ENCODE measurements at places on chromosomes 3 and 15.

DNA sequence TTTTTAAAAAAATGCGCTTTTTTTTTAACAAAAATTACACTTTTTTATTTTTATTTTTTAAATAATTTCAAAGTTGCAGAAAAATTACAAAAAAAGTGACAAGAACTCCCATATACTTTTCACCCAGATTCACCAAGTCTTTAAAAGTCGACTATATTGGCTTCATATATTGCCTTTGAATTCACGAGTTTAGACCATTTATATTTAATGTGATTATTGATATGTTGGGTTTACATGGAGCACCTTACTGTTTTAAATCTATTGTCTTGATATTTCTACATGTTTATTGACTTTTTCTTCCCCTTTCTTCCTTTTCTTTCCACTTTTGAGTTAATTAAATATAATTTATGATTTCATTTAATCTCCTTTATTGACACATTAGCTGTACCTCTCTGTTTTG, 127.2 kb downstream of the OPA1 start:
- no peak for DNase-seq

DNA sequence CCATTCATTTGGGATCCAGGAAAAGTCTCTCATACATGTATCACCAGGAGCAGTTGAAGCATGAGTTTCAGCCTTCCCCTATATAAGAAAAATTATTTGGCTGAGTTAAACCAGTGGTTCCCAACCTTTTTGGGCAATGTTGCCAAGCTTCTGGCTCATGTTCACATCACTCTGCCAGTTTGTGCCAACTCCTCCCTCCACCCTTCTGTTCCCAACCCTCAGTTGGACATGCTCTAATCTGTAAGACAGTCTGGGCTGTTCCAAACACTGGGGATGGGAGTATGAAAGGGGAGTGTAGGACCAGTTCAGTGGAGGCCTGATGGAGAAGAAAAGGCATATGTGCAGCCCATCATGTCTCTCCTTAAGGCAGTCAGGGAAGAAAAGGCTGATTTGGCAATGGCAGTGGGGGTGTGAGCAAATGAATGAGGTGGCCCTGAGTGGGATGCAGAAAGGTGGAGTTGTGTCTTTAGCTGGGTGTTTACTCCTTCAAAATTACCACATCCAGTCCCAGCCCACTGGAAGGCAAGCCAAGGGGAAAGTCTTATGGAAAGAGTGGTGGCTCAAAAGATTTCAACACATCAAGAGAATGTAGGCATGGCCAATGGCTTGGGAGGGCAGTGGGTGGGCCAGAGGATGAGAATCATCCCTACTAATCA, 32.0 kb upstream of the PRICKLE2 start:
- no peak for DNase-seq

GRCh38 chr3:4979428-4980228, at the start of gene BHLHE40:
TSS of gene BHLHE40 (plus strand) at chr3:4979437. CDS start at chr3:4979719, 282 bp downstream.
- no peak for DNase-seq

DNA sequence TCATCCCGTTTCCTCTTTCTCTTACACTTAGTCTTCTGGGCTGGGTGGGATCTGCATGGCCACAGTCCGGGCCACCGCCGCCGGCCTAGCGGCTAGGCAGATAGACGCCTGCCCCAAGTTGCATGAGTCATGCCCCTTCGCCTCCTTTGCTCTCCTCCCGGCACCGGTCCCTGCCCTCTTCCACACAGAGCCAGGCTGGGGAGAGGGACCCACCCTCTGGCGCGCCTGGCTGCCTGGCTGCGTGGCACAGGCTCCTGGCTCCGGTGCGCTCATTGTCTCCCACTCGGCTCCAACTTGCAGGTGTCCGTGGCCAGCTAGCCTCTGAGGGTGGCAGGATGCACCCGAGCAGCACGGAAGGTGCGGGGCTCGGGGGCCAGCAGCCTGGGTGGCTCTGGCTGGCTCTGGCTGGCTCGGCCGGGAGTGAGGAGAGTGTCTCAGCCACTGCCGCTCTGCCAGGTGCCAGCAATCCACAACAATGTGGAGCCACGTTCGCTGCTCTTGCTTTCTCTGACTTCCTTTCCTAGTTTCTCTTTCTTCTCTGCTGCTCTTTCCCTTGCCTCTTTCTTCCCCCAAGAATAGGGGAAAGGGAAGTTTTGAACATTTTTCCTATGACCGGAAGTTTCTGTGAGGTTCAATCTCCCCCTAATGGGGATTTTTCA, 22.4 kb upstream of the MTHFS start:
- peak; percentile 93 for DNase-seq

GRCh38 chr3:64645243-64645642, 42.6 kb downstream of the ADAMTS9 start:
- DNase-seq, result no peak

DNA sequence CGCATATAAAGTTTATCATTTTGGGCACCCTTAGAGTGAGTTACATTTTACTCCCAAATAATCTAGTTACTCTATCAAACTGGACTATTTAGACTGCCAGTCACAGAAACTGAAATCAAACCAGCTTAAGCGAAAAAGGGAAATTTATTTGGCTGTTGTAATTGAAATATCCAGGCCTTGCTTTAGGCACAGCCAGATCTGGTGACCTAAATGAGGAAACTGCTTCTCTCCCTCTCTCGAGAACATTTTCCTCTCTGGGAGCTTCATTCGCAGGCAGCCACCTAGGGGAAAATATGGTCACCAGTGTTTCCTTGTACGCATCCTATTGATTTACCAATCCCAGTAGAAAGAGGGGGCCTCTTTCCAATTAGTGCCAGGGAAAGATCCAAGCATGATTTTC, 175.3 kb upstream of the MITF start:
- no peak for DNase-seq

GRCh38 chr3:150227839-150228238, 180.3 kb upstream of the TSC22D2 start:
- DNase-seq, result peak; percentile 96

GRCh38 chr3:22713936-22714335, 489.2 kb upstream of the UBE2E2 start:
- DNase-seq, result no peak

GRCh38 chr3:150149651-150150051, 179.0 kb upstream of the PFN2 start:
- no peak for DNase-seq

- DNase-seq, result no peak
Measured at GRCh38 chr15:74775132-74775562, 6.7 kb upstream of the CSK start.

GRCh38 chr15:62741106-62741505, 301.4 kb upstream of the TPM1 start:
- no peak for DNase-seq

DNA sequence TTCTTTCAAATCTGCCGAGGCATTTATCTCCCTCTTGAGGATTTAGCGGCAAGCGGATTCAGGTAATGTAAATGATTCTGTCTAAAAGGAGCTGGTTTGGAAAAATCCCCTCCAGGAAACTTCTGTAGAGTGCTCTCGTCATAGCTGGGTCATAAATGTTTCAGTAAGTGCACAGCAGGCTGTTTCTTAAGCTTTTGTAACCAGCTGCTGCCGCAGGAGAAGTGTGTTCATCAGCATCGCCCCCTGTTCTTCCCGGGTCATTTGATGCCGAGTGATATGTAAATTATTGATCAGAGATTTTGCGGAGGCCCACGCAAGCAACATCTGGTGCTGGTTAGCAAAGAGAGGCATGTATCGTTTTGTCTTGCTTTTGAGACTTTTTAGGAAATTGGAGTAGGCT, 53.1 kb downstream of the DNASE1L3 start:
- no peak for DNase-seq

DNA sequence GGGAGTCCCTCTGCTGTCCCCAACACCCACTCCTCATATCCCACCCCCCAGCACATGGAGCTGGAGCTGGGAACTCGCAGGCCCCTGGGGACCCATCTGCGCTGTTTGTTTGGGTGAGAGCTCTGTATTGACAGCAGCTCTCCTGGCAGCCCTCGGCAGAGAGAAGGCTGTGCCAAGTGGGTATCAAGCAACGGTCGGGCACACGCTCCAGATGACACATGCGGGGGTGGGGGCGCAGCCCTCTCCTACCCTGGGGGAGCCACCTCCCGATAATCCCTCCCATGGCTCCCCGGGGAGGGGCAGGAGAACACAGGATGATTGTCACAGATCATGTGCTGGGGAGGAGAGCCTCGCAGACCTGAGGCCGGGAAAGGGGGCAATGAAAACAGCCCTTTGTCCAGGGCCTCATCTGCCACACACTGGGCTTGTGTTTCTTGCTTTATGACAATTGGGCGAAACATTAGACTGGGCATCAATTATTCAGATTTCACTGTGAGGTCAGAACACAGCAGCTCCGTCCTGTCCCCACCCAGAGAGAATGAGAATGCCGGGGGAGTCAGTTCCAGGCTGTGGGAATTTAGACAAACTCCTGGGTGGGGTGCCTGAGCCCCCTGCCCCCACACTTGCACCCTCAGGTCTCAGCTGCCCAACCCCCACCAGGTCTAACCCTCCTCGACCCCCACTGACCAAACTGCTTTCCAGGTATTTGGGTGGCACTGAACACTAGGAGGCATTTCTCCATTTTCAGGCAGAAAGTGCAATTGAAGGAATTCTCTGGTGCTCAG, 46.4 kb upstream of the KLF13 start:
- DNase-seq, result peak; percentile 35

GRCh38 chr15:58777107-58777506, 6.0 kb downstream of the MINDY2 start:
- no peak for DNase-seq

- no peak for DNase-seq
Measured at GRCh38 chr3:12734960-12735359, 24.1 kb downstream of the TMEM40 start.

GRCh38 chr3:43098761-43099160, 7.1 kb downstream of the POMGNT2 start:
- DNase-seq, result no peak

DNA sequence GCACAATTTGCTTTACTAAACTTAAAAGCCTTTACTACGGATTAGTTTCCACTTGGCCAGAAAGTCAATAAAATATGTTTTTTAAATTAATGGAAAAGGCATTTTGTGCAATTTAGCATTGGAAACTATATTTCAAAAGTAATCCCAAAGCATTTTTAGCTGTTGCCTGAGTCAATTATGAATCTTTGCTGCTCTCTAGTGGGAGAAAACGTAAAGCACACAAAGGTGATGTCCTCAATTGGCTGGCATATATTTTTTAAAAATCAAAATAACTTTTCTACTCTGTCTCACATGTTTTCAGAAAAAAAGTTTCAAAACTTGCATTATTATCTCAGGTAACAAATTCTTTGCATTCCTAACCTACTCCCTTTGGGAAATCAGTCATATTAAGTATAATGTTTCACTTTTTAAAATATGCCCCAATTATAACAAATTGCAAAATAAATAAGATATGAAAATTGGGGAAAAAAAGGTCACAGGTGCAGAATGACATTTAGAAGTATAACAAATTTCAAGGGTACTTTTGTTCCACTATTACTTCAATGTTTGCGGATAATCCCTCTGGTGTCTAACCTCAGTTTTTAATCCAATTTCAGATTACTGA, 47.2 kb upstream of the TEX55 start:
- DNase-seq, result no peak

- DNase-seq, result no peak
Measured at GRCh38 chr3:64318001-64318400, 92.7 kb upstream of the PRICKLE2 start.

GRCh38 chr3:146895026-146895749, 290.0 kb upstream of the PLSCR5 start:
- DNase-seq, result no peak

DNA sequence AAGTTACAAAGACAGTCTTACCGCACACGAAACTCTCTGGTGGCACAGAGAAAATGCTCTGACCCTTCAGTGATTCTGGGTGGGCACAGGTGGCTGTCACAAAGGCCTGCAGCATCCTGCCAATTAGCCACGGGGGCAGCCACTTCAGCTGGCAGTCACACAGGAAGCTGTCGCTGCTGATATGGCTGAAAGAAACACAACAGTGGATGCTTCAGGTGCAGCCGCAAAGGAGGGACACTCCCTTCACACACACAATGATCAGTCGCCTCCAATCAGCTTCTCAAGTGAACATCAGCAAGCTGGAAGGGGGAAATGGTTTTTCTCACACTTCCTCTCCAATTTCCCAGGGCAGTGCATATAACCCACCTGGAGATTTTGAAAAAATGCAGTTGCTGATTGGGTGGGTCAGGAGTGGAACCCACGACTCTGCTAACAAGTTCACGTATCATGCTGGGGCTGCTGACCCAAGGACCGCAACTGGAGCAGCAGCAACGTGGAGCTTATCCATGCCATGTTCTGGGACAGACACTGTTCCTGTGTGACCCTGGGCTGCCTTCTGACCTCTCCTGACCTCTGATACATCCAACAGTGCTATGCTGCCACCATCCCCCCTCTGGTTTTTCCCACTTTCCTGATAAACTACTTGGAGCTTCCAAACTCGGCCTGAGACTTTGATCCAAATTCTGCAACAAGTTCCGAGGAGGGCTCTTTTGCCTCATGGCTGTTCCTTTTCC, 106.6 kb downstream of the LRIG1 start:
- peak; percentile 42 for DNase-seq

DNA sequence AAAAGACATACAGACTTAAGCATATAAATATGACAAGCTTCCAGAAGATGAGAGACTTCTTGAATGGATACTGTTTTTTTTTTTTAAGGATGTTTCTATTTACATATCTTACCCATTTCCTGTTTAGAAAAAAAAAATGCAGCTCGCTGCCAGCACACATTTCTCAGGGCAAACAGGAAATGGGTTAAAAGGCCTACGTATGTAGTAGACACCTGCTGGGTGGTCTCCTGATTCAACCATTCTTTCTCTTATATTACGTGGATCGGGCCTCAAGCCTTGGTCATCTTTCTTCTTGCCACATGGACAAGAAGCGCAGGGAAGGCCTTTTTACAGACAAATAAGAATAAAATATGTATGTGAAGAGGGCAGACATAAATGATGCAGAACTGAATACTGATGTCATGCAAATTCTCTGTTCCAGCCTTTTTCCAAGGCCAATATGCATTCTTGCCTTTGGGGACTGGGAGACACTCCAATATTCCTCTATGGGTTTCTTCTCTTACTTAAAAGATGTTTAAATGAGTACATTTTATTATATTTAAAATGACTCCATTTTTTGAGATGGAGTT, 35.0 kb upstream of the TJP1 start:
- DNase-seq, result no peak

- peak; percentile 80 for DNase-seq
Measured at GRCh38 chr3:104323226-104323625, 1043.5 kb upstream of the ALCAM start.

- no peak for DNase-seq
Measured at GRCh38 chr3:3068358-3068881, 41.8 kb downstream of the IL5RA start.

DNA sequence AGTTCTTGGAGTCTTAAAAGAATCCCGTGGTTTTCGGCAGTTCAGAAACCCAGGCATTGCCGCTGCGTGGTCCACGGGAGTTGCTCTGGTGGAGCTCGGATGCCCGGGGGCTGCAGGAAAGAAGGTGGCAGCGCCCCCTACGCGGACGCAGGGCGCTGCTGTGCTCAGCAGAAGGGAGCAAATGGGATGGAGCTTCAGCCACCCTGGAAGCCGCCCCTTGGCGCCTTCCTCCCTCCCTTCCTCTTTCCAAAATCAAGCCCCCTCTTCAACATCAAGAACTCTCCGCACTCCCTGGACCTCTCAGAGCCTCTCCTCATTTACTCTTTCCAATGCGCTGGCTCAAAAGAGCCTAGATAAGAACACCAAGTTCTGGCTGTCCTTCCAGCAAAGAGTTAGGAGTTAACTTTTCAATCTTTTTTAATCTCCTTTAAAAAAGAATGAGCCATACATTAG, 880 bp upstream of the CHRNA7 start:
- DNase-seq, result peak; percentile 83

GRCh38 chr3:14962762-14963161, 15.4 kb downstream of the NR2C2 start:
- DNase-seq, result no peak

- DNase-seq, result no peak
Measured at GRCh38 chr3:53181024-53181371, 20.0 kb downstream of the PRKCD start.
